ENCODE measurements at places on chromosomes 7 and 10.

DNA sequence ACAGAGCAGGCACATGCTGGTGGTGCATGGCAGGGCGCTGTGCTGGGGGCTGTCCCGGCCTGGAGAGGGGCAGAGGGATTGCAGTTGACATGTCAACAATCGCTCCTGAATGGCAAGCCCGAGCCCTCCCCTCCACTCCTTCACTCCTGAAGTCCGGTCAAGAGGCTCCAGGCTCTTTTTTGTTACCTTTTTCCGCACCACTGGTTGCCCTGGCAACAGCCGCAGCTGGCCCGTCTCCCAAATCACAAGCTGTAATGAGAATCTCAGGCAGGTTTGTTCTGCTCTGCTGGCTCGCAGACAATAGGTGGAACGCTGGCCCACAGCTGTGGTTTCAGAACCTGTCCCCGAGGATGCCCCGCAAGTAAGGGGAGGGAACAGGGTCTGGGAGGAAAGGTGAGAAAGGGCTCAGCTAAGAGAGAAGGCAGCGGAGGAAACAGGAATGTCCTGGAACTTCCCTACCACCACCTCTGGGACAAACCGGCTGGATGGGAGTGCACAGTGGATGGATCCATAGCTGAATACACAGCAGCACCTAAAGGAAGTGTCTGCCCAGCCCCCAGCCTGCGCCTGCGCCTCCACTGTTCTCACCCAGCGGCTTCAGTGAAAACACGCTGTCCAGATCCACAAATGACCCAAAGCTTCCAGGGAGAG is 58.9 kb downstream of the CALML3 start:
- no peak for DNase-seq

GRCh38 chr7:42915356-42915755 is 3.5 kb upstream of the C7orf25 start:
- no peak for DNase-seq

- DNase-seq: peak; percentile 31
Measured at GRCh38 chr10:79292891-79293746, 54.1 kb upstream of the PPIF start.

GRCh38 chr7:21886396-21886795 is 59.3 kb downstream of the CDCA7L start:
- no peak for DNase-seq

Data from activated CD4-positive, alpha-beta T cell treated with anti-CD3 and anti-CD28 coated beads, Interleukin-2, amount 10 ng/mL, durations not matched to agents 7 days and 5 days (primary cell).